ENCODE measurements at places on chromosomes 16 and 17.

- no peak for DNase-seq
Observed at GRCh38 chr17:48478224-48479013, 48.4 kb upstream of the SKAP1 start.

DNA sequence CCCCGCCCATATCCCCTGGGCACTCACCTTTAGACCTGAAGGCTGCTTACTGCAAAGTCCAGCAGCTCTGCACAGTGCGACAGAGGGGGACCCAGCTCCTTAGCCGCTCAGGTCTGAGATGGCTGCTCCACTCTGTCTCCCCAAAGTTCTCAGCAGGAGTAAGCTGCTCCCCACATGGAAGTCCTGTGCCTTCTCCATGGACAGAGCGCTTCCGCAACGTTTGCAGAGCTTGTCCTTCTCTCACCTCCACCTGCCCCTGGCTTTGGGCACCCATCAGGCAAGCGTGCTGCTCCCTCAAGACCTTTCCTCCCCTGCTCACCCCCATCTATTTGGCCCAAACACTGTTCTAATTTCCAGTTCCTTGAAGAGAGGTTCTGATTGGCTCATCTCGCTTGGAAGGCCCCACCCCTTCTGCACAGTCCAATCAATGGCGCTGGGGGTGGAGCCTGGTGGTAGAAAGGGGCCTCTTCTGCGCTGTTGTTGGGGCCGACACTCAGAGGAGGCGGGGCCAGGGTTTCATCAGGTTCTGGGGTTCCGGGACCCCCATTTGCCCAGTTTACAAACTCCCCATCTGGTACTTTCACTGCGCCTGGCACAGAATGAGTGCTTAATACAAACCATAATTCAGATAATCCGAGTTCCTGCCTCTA lies 137.2 kb downstream of the CYLD start:
- no peak for DNase-seq

DNA sequence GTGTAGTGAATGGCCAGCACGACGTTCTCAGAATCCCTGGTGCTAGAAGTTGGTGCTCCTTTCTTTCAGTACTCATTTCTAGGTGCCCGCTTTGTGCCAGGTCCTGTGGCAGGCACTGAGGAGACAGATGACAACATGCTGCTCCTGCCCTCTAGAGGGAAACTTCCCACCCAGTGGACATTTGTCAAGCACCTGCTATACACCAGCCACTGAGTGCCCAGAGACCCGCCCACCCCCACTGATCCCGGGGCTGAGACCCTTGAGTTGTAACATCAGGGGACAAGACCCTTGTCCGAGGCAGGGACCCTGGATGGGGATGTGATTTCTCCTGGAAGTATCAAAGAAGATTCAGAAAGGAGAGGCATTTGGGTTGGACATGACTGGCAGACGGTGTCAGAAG lies 25.1 kb downstream of the UNC13D start:
- DNase-seq = no peak

DNA sequence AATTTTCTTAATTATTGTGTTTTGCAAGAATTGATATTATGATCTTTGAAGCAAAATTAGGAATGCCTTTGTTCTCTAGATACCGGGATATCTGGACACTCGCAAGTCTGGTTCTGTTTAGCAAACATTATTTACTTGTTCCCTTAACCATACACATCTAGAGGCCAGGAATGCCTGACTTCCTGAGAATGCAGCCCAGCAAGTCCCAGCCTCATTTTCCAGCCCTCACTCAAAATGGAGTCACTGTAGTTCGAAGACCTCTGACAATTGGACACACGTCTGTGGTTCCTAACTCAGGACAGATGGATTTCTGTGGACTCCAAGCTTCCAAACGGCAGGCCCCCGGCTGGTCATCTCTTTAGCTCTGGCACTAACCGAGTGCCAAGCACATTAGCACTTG lies 355.4 kb upstream of the RBFOX1 start:
- DNase-seq = no peak

DNA sequence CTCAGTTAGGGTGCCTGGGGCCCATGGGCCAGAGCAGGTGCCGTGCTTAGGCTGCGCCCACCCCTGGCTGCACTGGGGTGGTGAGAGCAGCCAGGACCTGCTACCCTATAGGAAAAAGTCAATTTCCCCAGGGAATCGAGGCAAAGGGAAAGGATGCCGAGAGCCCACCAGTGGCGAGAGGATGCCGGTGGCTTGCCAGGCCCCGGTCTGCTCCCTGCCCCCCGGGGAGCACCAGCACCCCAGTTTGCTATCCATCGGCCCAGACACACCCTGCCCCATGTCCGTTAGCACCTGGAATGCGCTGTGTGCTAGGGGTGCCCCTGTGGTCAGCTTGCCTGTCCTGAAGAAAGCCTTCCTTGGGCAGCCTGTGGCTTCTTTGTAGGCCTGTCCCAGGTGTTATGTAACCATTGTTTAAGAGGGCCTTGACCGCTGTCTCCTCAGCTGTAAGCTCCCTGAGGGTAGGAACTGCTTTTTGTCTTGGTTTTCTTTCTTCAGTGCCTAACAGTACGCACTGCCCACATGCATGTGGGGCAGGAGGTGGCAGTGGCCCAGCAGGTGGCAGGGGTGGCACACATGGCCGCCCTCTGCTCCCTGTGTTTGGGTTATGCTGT lies 40.8 kb downstream of the NT5M start:
- DNase-seq = no peak

- no peak for DNase-seq
Observed at GRCh38 chr17:31458829-31459228, 67.4 kb downstream of the RAB11FIP4 start.

DNA sequence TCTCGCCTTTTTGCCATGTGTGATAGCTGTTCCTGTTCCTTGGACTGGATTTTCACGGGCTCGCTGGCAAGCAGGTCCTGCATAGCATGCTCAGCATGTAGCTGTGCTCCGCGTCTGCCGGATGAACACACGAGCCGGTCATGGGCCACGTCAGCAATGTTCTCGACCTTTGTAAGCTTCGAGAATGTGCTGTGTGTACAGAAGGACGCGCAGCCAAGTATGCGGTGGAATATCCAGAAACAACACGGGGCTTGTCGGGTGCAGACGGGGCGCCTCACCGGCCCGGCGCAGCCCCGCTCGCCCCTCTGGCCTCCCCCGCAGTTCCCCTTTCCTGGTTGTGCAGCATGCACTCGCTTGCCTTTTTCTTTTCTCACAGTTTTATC lies 42.2 kb downstream of the RPTOR start:
- DNase-seq = no peak
